NCI-H1092 (cell line): ENCODE measurements at places on chromosomes 3 and 15.

- DNase-seq = no peak
These were observed 11.4 kb downstream of the TIPARP start for GRCh38 chr3:156685752-156686151.

DNA sequence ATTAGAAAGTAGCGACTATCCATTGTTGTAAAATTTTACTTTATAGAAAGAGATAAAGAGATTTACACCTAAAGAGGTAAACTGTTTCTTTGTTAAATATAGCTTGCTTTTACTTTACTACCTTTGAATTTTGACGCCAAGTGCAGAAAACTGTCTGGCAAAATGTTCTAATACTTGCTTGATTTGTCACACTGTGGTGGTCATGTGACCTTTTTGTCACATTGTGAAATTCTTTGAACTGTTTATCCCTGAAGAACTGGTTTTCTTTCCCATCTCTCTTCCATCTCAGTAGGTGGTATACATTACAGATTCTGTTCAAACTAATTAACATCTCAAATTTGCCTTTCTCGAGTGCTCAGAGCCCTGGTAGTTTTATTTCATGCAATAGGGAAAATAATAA, 327.4 kb downstream of the NAALADL2 start:
- no peak for DNase-seq

GRCh38 chr15:40594429-40594836, 384 bp downstream of the KNL1 start:
- peak; percentile 28 for DNase-seq

DNA sequence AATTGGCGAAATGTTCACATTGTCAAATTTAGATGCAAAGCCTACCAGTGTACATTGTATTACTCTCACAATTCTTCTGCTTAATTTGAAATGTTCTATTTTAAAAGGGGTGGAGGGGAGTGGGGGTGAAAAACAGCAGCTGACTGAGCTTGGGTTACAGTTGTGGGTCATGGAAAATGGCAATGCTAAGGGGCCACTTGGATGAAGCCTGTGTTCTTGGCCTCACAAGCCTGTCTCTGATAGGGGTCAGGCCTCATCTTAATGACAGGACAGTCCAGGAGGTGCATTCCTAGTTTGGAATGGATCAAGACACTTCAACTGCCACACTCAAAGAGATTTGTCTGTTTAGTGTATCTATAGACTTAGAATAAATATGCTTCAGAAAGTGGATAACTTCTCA, 158.2 kb downstream of the TNIK start:
- no peak for DNase-seq

DNA sequence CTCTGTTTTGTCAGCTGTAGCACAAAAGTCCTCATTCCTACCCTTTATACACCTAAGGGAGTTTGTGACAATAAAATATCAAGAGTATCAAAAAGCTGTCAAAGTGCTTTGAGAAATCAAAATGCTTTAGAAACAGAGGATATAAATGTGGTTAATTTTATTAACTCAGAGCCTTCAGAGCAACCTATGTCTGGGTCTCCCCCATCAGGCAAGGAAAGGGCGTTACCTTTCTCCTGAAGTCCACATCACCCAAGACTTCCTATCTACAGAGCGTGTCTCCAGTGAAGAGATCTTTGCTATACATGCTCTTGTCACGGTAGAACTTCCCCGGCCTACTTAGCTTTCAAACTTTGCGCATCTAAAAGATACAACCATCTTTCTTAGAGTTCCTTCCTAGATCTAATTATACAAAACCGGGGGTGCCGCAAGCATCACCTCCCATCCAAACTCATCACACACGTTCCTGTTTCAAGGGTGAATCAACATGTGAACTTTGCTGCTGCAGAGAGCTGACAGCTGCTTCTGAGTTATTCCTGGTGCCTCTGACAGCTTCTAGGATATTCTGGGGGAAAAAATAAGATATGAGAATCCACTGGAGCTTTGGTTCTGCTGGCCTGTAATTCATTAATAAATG, 93.0 kb downstream of the RARB start:
- DNase-seq = no peak

DNA sequence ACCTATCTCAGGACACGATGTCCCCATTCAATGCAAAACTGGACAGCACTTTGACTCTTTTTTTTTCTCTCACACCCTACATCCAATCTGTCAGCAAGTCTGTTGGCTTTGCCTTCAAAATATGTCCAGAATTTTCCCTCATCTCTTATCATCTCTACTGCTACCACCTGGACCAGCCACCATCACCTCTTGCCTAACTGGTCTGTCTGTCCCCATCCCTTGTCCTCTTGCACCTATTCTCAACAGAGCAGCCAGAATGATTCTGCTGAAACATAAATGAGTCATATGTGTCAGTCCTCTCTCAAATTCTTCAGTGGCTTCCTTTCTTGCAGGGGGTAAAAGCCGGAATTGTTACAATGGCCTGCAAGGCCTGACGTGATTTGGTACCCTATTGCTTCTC, 105.8 kb downstream of the CYP19A1 start:
- no peak for DNase-seq

GRCh38 chr3:169634618-169635236, 28.8 kb downstream of the MECOM start:
- no peak for DNase-seq
